ENCODE measurements at places on chromosomes 2 and 18.

DNA sequence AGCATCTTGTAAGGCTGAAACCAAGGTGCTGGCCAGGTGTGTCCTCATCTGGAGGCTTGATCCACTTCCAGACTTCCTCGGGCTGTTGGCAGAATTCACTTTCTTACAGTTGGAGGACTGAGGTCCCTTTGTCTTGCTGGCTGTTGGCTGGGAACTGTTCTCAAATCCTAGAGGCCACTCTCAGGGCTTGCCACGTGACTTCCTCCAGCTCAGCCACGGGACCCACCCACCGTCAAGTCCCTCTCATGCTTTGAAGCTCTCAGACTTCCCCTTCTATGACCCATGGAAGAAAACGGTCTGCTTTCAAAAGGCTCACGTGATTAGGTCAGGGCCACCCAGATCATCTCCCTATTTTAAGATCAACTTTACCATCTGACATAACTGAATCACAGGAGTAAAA is 77.1 kb downstream of the SMAD4 start:
- peak; percentile 36 for DNase-seq

DNA sequence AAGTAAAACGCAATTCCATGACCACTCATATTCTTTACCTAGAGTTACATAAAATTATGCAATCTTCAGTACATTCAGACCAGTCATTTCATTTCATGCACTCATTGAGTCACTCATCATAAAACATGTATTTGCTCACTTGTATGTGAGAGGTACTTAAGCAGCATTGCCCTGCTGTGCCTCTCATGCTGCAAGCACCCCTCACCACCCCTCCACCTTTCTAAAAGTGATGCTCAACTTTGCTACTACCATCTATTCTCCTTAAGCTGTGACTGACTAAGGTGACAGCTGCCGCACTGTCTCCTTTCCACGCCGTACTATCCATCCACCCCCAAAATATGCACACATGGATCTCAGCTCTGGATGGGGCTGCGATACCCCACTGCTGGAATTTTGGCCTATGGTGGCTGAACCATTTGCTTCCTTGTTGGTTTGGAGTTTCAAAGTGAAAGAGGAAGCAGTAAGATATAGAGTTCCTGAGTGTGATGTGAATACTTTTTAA is 7.2 kb downstream of the ARHGAP25 start:
- DNase-seq = no peak

- no peak for DNase-seq
Observed at GRCh38 chr2:54879598-54880332, 156.3 kb downstream of the EML6 start.

DNA sequence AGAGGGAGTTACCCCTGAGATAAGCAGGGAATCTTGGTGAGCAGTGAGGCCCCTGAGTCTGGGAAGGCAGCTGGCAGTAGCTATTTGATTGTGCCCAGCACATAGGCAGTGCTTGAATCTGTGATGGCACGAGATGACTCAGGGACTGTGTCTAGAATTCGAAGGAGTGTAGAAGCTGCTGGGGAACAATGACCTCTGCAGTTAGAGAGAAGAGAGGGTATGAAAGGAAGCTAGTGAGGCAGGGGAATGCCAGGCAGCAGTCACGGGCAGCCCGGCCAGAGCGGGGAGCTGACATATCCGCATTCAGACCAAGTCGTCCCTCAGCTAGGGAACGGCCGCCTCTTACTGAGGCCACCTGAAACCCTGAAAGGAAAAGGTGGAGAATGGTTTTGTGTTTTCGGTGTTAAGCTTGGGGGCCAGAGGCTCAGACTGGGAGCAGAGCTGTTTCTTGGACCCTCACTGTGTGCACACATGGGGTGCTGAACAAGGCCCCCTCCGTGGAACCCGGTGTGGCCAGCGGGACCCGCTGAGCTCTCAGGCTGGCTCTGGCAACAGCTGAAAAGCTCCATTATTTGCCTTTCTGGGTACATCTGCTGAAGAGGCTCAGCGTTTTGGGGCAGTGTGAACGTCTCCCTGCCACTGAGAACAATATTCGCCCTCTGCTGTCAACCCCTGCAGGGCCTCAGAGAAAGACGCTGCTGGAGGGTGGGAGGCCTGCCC is 32.9 kb downstream of the ARHGEF4 start:
- no peak for DNase-seq

GRCh38 chr2:50719837-50720696 is 311.9 kb downstream of the NRXN1 start:
- no peak for DNase-seq

- DNase-seq = no peak
Observed at GRCh38 chr2:7860693-7861092, 821.2 kb upstream of the ID2 start.

GRCh38 chr2:120844070-120844738 is 108.5 kb downstream of the GLI2 start:
- DNase-seq = no peak

GRCh38 chr2:217647226-217647625 is 355.6 kb downstream of the TNS1 start:
- DNase-seq = no peak

Measured in OCI-M1 (cell line).